ENCODE measurements at places on chromosomes 2 and 18.

DNA sequence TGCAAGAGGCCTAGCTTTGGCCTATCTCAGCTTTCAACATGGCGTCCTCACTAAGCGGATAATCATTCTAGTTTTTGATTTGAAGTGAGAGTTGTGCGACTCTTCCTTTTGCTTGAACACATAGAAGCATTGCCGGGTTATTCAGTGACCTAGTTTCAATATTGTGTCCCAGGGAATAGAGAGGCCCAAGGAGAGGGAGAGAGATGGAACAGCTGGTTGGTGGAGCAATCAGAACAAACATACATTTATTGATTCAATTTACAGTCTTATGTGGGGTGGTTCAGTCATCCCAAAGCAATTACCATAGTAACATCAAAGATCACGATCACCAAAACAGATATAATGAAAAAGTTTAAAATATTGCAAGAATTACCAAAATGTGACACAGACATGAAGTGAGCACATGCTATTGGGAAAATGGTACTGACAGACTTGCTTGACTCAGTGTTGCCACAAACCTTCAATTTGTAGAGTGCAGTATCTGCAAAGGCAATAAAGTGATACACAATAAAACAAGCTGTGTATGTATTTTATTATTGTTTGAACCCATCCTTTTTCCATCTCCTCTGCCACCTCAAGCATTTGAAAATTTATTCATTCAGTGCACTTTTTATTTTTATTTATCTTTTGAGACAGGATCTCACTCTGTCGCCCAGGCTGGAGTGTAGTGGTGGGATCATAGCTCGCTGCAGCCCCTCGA, 30.2 kb downstream of the COPS7B start:
- DNase-seq = no peak

GRCh38 chr18:11496526-11497172, 112.7 kb upstream of the SLC35G4 start:
- DNase-seq = no peak

- no peak for DNase-seq
Observed at GRCh38 chr2:143513081-143513480, 383.9 kb downstream of the ARHGAP15 start.

DNA sequence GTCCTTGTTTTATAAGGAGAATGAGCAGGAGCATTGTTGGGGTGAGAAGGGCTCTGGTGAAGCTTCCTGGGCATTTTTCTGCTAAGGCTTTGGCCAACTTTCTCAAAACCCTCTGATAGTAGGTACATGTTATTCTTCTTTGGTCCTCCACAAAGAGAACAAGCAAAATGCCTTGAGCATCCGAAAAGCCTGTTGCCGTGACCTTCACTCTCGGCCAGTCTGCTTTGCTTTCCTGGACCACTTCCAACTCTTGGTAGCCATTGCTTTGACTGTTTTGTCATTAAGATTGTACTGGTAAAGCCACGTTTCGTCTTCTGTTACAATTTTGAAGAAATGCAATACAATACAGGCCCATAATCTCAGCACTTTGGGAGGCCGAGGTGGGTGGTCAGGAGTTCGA, 27.4 kb upstream of the ALLC start:
- no peak for DNase-seq

- no peak for DNase-seq
Observed at GRCh38 chr2:183000846-183001245, 37.4 kb downstream of the NCKAP1 start.

- DNase-seq = no peak
Observed at GRCh38 chr2:96866586-96866985, 3.3 kb downstream of the SEMA4C start.

DNA sequence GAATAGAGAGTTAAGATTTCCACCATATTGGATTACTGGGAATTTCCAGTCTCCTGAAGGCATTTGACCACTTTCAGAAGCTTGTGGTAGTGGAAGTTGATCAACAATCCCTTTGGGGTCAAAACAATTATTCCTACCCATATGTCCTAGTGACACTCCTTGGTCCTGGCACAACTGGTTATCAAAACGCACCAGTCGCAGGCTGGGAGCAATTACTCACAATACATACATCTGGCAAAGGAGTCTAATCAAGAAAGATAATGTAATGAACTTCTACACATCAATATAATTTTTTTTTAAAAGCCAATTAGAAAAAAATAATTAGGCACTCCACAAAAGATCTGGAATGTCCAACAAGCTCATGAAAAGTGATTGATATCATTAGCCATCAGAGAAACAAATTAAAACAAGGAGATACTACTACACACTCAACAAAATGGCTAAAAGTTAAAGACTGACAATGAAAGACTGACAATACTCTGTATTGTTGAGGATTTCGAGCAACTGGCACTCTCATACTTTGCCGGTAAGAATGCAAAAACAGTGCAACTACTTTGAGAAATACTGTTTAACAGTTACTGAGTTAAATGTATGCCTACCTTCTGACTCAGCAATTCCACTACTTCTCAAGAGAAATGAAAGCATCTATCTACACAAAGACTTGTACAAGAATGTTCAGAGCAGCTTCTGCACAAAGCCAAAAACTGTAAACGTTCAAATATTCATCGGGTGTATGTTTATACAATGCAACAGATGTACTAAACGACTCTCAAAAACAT, 2.0 kb downstream of the INO80C start:
- DNase-seq = no peak

DNA sequence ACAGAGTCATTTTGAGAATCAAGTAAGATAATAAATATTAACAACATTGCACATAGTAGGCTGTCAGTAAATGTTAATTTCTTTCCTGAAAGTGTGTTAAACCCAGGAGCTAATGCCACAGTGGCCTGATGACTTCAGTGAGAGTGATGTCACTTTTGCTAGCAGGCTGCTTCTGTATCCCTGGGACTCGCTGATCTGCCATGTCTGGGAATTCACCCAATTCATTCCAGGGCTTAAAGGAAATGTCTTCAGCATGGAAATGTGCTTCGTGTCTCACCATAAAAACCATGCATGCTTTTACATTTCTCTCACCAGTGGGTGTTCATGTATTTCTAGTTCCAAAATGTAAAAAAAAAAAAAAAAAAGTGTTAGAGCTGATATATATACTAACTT, 56.8 kb upstream of the MAPRE3 start:
- DNase-seq = no peak
